Psoas muscle (tissue), 8 donors: ENCODE measurements at places on chromosomes 1 and 21. TPM values are rescaled to one million over a fixed set of nuclear protein-coding genes. Genes with fewer than 3 reads are reported as not detected.
A peak's percentile ranks its signal among the peaks of the same experiment; 100 is the strongest.

The CLEC20A gene
- total RNA-seq, result 0.22 TPM

GRCh38 chr21:37430184-37430821 is 63.7 kb downstream of the DYRK1A start:
- H3K27me3 ChIP-seq, result no peaks in the 10 kb centered on the region
- H3K36me3 ChIP-seq, result no peaks in the 10 kb centered on the region
- no peak for DNase-seq
- peak overlapping the region; percentile 78 for H3K27ac ChIP-seq
- peak overlapping the region; percentile 26 for H3K4me3 ChIP-seq

GRCh38 chr1:198529414-198529813 is 11.1 kb downstream of the ATP6V1G3 start:
- H3K4me3 ChIP-seq, result no peak overlapping the region
- no peak overlapping the region for H3K27ac ChIP-seq
- no peaks in the 10 kb centered on the region for H3K4me1 ChIP-seq
- no peaks in the 10 kb centered on the region for H3K27me3 ChIP-seq
- H3K36me3 ChIP-seq, result no peaks in the 10 kb centered on the region

The PRDM16 gene
- total RNA-seq, result 0.43 TPM

DNA sequence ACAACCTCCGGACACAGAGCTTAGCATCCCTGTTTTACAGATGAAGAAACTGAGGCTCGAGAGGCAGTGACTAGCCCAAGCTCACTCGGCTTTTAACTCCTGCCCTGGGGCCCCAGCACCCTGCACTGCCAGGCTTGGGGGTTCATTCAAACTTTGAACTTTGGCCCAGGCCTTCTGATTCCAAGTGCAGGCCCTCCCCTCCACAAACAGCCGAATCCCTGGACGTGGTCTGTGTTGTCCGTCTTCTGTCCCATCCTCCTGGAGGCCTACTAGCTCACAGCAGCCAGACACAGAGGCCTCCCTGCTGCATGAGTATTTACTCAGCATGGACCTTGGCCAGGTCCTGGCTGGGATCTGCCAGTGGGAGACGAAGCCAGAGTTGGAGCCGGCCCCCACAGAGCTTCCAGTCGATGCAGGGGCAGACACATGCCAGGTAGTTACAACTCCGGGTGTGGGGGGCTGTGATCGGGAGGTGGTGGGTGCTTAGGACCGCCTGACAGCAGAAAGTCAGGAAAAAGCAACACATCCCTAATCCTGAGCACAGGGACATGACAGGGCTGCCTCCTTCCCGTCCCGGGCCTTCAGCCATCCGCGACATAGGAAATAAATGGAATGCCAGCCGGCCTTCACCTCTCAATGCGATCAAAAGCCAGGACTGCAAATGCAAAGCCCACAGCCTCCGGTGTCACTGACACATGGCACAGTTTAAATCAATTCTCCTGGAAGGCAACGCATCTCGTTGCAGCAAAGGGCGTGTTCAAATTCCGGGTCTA is 7.4 kb downstream of the IFFO2 start:
- DNase-seq, result peak; percentile 77
- no peaks in the 10 kb centered on the region for H3K36me3 ChIP-seq
- no peaks in the 10 kb centered on the region for H3K27me3 ChIP-seq
- H3K27ac ChIP-seq, result peak overlapping the region; percentile 74
- H3K4me3 ChIP-seq, result peak overlapping the region; percentile 56

GRCh38 chr21:45183852-45184251 is 103.8 kb downstream of the POFUT2 start:
- H3K27me3 ChIP-seq, result no peaks in the 10 kb centered on the region
- no peak overlapping the region for H3K4me3 ChIP-seq
- H3K4me1 ChIP-seq, result no peaks in the 10 kb centered on the region

- no peak overlapping the region for H3K4me3 ChIP-seq
- H3K27ac ChIP-seq, result no peak overlapping the region
- no peaks in the 10 kb centered on the region for H3K27me3 ChIP-seq
- H3K36me3 ChIP-seq, result no peaks in the 10 kb centered on the region
- no peaks in the 10 kb centered on the region for H3K4me1 ChIP-seq
- DNase-seq, result no peak
Observed at GRCh38 chr21:41435706-41436105, 9.7 kb downstream of the MX1 start.

- H3K4me3 ChIP-seq, result peak overlapping the region; percentile 56
- H3K4me1 ChIP-seq, result no peaks in the 10 kb centered on the region
- no peaks in the 10 kb centered on the region for H3K27me3 ChIP-seq
Observed at GRCh38 chr1:222466150-222466865, 81.6 kb downstream of the HHIPL2 start.

The PDC gene
- total RNA-seq, result not detected

The OR2L2 gene
- total RNA-seq, result not detected

The UBR4 gene
- total RNA-seq, result 109 TPM

DNA sequence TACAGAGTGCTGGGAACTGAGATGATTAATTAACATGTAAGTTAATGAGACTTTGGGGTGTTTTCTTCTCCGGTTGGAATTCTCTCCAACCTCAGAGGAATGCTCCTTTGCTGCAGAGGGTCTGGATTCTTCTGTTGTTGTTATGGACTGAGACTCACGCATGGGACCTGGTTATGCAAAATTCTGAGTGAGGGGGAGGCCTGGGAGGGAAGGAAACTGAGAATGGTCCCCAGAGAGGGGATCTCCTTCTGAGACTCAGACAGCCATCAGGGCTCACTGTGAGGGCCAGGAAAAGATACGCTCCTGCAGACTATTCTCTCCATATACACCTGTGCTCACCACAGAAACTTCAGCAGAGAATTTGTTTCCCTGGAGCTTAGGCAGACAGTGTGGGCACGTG is 56.3 kb downstream of the HTR6 start:
- no peak for DNase-seq
- no peaks in the 10 kb centered on the region for H3K27me3 ChIP-seq
- H3K36me3 ChIP-seq, result no peaks in the 10 kb centered on the region
- no peaks in the 10 kb centered on the region for H3K4me1 ChIP-seq
- H3K27ac ChIP-seq, result no peak overlapping the region
- no peak overlapping the region for H3K4me3 ChIP-seq

- H3K4me3 ChIP-seq, result no peak overlapping the region
- H3K27ac ChIP-seq, result no peak overlapping the region
- no peaks in the 10 kb centered on the region for H3K4me1 ChIP-seq
- no peaks in the 10 kb centered on the region for H3K36me3 ChIP-seq
- no peak for DNase-seq
Observed at GRCh38 chr1:215557992-215558626, 9.0 kb upstream of the KCTD3 start.

The HAX1 gene
- total RNA-seq, result 148 TPM

- no peak overlapping the region for H3K4me3 ChIP-seq
- no peak for DNase-seq
- H3K36me3 ChIP-seq, result no peaks in the 10 kb centered on the region
- H3K27ac ChIP-seq, result no peak overlapping the region
- H3K4me1 ChIP-seq, result no peaks in the 10 kb centered on the region
- H3K27me3 ChIP-seq, result no peaks in the 10 kb centered on the region
Observed at GRCh38 chr1:111032295-111032897, 68.7 kb upstream of the LRIF1 start.

DNA sequence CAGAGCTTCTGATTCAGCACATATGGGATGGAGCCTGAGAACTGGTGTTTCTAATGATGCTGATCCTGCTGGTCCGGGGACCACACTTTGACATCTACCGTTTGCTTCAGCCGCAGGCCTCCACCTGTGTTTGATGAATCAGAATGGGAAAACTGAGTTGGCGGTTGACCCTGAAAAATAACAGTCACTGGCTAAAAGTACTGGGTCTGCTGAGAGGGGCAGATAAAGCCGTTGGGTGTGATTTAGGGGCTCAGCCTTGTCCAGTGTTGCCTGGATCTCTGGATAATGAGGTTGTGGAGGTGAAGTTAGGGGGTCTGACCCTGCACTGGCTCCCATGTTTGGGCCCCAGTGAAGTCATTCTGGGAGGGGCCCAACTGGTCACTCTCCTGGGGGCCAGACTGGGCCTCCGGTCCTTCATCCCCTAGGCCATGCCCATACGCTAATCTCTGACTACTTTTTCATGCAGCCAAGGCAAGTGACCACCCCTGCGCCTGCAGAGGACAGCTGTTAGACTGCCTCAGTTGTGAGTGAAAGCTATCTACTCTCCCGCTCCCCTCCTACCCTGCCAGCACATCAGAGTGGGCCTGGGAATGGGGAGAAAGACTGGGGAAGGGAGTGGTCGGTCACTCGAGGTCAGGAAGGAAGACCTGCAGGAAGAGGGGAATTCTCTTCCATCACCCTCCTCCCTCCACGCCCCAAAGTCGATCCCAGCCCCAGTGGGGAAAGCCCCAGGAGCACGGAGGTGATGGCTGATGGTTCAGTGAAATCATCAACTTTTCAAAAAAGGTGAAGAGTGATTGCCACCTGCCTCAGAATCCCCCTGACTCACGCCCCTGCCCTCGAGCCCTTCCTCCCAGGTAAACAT is 27.7 kb downstream of the VASH2 start:
- no peak for DNase-seq
- no peak overlapping the region for H3K27ac ChIP-seq
- H3K36me3 ChIP-seq, result no peaks in the 10 kb centered on the region
- no peak overlapping the region for H3K4me3 ChIP-seq

The C8B gene
- total RNA-seq, result not detected

The ADCY10 gene
- 0.54 TPM for total RNA-seq

- no peaks in the 10 kb centered on the region for H3K36me3 ChIP-seq
- no peaks in the 10 kb centered on the region for H3K27me3 ChIP-seq
- no peaks in the 10 kb centered on the region for H3K4me1 ChIP-seq
- DNase-seq, result no peak
- no peak overlapping the region for H3K4me3 ChIP-seq
Observed at GRCh38 chr1:107479865-107480350, 339.1 kb downstream of the NTNG1 start.

GRCh38 chr1:154384650-154385489 is 20.3 kb upstream of the IL6R start:
- no peak overlapping the region for H3K27ac ChIP-seq
- no peaks in the 10 kb centered on the region for H3K4me1 ChIP-seq
- H3K36me3 ChIP-seq, result no peaks in the 10 kb centered on the region
- DNase-seq, result no peak
- H3K27me3 ChIP-seq, result no peaks in the 10 kb centered on the region

DNA sequence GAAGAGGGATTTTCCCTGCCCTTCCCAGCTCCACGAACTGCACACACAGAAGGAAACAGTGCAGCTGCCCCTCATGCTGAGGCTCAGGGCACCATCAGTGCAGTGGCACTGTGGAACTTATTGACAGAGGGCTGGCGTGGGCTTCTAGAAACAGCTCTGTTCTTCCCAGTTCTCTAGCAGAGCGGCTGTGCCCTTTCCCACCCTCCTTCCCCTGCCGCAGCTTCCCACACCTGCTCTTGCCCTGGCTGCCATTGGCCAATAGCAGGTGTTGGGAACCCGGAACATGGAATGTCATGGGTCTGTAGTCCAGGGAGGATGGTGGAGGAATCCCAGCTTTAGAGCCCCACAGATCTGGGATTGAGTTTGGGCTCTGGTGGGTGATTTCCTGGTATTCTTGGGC is 343.8 kb downstream of the RPS6KC1 start:
- H3K4me1 ChIP-seq, result no peaks in the 10 kb centered on the region
- H3K4me3 ChIP-seq, result no peak overlapping the region
- no peaks in the 10 kb centered on the region for H3K36me3 ChIP-seq
- no peak for DNase-seq
- no peaks in the 10 kb centered on the region for H3K27me3 ChIP-seq
- H3K27ac ChIP-seq, result no peak overlapping the region

GRCh38 chr1:162197615-162198421 is 128.3 kb downstream of the NOS1AP start:
- no peak overlapping the region for H3K4me3 ChIP-seq
- peaks cover 26% of the 10 kb centered on the region for H3K4me1 ChIP-seq
- no peak for DNase-seq
- no peaks in the 10 kb centered on the region for H3K27me3 ChIP-seq

The REN gene
- total RNA-seq, result not detected

GRCh38 chr1:179090522-179090921 is 8.7 kb downstream of the TOR3A start:
- no peak for DNase-seq
- H3K36me3 ChIP-seq, result peaks cover 73% of the 10 kb centered on the region
- peak overlapping the region; percentile 79 for H3K27ac ChIP-seq

- H3K4me1 ChIP-seq, result peaks cover 5% of the 10 kb centered on the region
- no peak overlapping the region for H3K4me3 ChIP-seq
- H3K36me3 ChIP-seq, result no peaks in the 10 kb centered on the region
- H3K27me3 ChIP-seq, result no peaks in the 10 kb centered on the region
- no peak for DNase-seq
Observed at GRCh38 chr1:204367956-204368355, 8.2 kb upstream of the PLEKHA6 start.

GRCh38 chr1:228303596-228303995 is 95.8 kb downstream of the OBSCN start:
- H3K36me3 ChIP-seq, result peaks cover 100% of the 10 kb centered on the region
- no peak overlapping the region for H3K4me3 ChIP-seq
- no peak for DNase-seq
- H3K4me1 ChIP-seq, result peaks cover 5% of the 10 kb centered on the region
- H3K27ac ChIP-seq, result no peak overlapping the region
